AML-193 (cell line): ENCODE measurements at places on chromosomes 3 and 15.

GRCh38 chr3:12454076-12454815 lies 30.0 kb upstream of the TSEN2 start:
- DNase-seq, result no peak

DNA sequence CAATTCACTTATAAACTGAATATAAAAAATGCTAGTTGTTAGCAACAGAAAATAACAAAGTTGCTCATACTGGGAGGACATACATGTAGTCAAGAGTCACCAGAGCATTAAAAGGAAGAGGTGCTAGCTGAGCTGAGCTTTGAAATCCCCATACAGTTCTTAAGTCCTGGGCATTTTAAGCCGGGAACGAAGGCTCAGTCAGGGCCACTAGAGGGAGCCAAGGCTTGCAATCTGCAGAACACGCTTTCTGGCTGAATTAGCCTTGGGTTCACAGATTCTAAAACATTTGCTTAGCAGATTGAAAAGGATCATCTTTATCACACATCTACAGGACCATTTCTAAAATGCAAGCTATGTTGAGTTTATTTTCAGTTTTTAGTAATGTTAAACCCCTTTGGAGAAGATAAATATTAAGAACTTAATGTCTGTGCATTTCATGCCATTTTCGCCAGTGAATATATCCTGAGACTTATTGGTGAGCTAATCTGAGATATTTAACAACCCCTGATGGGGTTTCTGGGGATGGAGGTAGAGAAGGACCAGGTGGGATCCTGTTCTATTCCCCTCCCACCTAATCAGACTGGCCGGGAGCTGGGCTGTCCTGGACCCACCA lies 26.3 kb upstream of the MNS1 start:
- DNase-seq, result peak; percentile 77

- DNase-seq, result no peak
Observed at GRCh38 chr15:59306520-59307164, 66.0 kb downstream of the MYO1E start.

DNA sequence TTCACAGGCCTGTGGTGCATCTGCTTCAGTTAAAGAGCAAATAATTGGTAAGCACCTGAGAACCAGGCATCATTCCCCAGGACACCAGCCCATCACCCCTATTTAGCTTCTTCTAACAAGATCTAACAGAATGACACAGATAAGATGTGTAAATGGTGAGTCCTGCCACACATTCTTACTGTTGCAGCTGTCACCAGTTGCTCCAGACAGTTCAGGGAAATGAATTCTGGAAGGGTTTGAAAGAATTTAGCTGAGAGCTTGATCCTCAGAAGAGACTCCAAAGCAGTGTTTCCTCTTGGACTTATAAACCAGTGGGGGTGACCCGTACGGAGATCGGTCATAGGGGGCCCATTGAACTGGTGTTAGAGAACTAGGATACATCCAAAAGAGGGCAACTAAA lies 238.0 kb downstream of the MEX3B start:
- no peak for DNase-seq

GRCh38 chr15:93319121-93319814 lies 230.3 kb upstream of the RGMA start:
- no peak for DNase-seq

- no peak for DNase-seq
Observed at GRCh38 chr3:60217156-60217911, 1033.9 kb downstream of the FHIT start.

DNA sequence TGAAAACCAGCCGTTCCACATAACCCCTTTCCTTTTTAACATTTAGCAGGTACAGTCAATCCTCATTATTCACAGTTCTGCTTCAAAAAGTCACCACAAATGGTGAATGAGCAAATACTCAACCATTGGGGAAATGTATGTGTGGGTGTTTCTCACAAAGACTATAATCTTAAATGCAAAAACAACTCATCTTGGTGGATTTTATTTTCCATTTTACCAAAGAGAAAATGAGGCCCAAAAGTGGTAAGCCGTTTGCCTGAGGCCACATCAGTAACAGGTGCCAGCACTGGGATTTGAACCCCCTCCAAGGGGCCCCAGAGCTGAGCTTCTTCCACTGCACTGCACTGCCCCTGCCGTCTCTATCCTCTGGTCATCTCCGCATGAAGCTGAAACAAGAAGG lies 208.8 kb downstream of the OSBPL10 start:
- no peak for DNase-seq

DNA sequence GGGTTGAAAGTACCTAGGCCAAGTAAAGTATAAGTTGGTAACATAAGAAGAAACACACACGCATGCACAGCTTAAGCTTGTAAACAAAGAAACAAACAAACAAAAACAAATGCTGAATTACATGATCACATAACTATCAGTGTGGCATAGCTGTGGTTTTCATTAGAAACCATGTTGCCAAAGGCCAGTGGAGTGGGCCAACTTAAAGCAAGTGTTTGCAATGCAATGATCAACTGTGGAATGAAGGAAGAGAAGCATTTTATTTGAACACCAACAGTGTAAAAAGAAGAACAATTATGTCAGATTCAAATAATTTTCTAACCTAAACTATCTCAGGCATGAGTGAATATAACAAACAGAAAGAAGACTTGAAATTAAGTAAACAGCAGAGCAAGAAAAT lies 199.4 kb upstream of the STRIT1 start:
- no peak for DNase-seq

- DNase-seq, result no peak
Observed at GRCh38 chr15:53390549-53390948, 368.9 kb downstream of the WDR72 start.

DNA sequence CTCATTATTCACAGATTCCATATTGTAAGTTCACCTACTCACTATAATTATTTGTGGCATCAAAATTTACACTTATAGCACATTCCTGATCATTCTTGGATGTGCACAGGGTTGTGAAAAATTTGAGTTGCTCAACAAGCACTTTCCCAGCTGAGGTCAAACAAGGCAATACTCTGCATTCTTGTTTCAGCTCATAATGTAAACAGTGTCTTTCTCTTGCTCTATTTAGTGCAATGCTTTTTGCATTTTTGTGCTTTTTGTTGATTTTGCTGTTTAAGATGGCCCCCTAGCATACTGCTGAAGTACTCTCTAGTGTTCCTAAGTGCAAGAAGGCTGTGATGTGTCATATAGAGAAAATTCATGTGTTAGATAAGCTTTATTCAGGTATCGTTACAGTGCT lies 66.7 kb upstream of the TNIK start:
- no peak for DNase-seq

DNA sequence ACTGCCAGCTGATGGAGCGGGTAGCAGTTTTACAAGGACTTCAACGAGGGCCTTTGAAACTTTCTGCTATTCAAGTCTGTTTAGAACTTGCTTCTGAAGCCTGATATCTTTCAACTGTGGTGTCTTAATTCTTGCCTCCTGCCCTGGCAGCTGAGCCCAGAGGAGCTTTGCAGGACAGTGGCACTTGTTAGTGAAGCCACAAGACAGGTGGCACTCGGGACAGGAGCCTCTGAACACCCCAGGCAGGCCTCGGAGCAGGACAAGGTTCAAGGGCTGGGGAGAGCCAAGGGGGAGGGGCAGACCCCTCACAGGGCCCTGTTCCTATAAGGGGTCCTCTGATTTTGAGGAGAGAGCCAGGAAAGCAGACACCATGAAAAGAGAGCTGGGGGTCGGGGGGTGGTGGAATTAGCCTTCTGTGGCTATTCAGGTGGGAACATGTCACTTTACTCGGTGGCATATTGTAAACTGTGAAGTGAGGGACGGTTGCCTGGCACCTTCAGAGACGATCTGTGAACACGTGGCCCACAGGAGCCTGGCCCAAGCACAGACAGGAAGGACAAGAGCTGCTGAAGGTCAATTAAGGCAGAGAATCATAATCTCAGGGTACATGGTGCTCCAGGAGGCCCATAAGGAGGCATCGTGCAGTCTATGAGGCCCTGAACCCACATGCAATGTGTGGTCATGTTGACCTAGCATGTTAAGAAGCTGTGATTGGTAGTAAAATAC lies 30.1 kb upstream of the KY start:
- DNase-seq, result no peak

DNA sequence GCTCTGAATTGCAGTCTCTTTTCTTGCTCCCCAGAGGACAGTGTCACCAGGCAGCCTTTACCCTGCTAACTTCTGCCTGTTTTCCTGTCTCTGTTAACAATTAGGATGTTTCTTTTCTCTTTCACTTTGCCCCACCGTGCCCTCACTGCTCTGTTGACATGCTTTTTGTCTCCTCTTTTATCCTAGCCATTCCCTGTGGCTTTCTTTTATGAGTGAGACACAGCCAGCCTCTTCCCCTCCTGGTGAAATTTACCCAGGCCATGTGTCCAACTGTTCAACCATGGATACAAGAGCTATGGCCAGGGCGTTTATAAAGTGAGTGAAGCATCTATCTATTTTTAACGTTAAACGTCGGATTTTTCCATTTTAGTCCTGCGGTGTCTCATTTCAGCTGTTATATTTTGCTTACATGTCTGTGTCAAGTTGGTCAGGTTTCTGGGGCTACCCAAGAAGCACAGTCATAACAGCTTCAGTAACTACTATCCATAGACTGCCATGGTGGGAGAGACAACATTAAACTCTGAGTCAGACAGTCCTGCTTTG lies 443.2 kb upstream of the AZI2 start:
- DNase-seq, result no peak

DNA sequence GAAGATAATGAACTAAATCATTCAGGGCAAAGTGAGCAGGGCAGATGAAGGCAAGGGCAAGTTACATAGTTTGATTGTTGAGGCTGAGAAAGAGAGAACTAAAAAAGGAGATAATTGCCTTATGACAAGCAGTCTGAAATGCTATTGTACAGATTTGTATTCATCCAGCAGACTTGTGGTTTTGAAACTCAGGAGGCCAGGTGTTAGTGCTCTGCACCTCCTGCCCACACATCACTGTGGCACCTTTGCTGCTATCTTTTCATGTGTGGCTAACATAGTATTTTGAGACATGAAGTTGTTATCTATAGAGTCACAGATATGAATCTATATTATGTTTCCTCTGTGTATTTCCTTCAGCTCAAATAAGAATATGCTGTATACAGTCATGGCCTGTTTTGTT lies 24.3 kb upstream of the SUCLG2 start:
- DNase-seq, result no peak

- DNase-seq, result no peak
Observed at GRCh38 chr15:82138306-82138705, 92.5 kb upstream of the MEX3B start.

DNA sequence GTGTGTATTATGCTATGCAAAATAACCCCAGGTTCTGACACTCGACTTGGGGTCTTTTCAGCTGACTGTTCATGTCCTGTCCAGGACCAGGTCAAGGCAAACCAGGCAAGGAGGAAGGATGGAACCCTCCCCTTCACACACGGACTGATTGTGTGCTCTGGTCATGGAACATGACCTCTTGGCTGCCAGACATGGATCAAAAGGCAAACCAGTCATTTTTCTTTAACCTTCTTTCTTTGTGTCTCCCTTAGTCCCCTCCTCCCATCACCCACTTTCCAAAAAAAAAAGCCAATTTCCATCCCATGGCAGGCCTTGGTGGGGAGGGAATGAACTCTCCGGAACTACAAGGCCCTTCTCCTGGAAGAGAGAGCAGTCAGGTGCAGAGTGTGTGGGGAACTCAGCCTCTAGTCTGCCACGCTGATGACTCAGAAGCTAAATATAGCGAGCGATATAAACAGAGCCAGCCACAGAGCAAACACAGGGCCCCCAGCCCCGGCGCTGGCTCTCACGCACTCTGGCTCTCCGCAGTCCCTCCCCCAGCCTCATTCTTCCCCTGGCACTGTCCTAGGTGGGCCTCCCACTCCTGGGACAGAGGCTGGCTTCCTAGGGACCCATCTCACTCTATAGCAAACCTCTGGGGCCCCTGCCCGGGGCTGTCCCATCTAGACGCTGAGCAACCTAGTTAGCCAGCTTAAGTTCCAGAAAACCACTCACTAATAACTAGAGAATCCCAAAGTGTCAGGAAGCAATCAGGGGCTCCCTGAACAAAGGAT lies 10.0 kb downstream of the BMF start:
- DNase-seq, result peak; percentile 47

GRCh38 chr15:73050561-73051295 lies 1.5 kb upstream of the NEO1 start:
- no peak for DNase-seq

GRCh38 chr3:165233501-165234195 lies 37.5 kb upstream of the SLITRK3 start:
- no peak for DNase-seq

GRCh38 chr3:62325896-62326295 lies 47.5 kb downstream of the FEZF2 start:
- no peak for DNase-seq

DNA sequence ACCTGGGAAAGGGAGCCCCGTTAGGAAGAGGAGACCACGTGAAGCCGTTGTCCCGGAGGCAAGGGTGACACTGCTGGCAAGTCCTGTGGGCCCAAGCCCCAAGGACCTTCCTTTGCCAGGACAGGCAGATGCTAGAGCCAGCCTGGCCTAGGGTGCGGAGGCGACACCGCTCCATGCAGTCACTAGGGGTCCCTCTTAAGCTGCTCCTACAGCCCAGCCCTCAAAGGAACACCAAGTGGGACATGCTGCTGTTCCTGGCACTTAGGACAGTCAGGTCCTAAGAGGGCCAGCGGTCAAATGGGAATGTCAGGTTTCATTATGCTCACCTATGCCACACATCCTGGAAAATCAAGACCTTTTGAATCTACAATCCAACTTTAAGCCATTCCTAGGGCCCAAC lies 59.7 kb downstream of the RPN1 start:
- DNase-seq, result peak; percentile 76

- no peak for DNase-seq
Observed at GRCh38 chr3:78091478-78092119, 1051.7 kb downstream of the ROBO2 start.

- DNase-seq, result no peak
Observed at GRCh38 chr3:69119138-69119537, 3.3 kb downstream of the LMOD3 start.

GRCh38 chr3:152202976-152203626 lies 65.6 kb upstream of the MBNL1 start:
- DNase-seq, result peak; percentile 53

- no peak for DNase-seq
Observed at GRCh38 chr15:31574766-31575165, 248.1 kb downstream of the KLF13 start.

DNA sequence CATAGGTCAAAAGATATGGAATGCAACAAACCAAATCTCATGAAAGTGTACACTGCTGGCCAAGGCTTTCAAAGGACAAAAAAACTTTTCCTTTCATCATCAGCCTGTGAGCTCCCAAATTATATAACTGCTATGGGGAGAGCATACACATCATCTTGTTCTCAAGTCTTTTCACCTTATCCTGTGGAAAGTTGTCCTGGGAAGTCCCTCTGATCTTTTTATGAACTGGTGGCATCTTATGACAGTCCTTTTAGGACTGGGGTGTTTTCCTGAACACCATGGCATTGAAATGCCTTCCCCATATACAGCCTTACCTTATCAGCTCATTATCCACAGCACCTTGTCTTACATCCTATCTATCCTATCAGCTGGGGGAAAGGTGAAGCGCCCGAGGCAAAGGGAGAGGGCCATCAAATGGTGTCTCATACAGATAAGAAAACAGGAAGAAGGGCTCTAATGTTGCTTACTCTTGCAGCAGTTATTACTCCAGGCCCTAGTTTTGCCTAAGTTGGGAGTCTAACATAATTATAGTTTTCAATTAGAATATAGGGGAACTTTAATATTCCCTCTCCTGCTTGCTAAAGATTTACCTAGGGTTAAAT lies 61.5 kb upstream of the GOLIM4 start:
- peak; percentile 25 for DNase-seq

GRCh38 chr3:123371859-123372685 lies 76.8 kb downstream of the ADCY5 start:
- no peak for DNase-seq
